ENCODE measurements at places on chromosomes 7 and 10. TPM values are rescaled to one million over a fixed set of nuclear protein-coding genes. Genes with fewer than 3 reads are reported as not detected.

DDC gene
- polyA plus RNA-seq, result 76.2 TPM

GRCh38 chr10:132628966-132629900, 91.6 kb downstream of the INPP5A start:
- no peak for DNase-seq

CPA1 gene
- 1.9 TPM for polyA plus RNA-seq

DNA sequence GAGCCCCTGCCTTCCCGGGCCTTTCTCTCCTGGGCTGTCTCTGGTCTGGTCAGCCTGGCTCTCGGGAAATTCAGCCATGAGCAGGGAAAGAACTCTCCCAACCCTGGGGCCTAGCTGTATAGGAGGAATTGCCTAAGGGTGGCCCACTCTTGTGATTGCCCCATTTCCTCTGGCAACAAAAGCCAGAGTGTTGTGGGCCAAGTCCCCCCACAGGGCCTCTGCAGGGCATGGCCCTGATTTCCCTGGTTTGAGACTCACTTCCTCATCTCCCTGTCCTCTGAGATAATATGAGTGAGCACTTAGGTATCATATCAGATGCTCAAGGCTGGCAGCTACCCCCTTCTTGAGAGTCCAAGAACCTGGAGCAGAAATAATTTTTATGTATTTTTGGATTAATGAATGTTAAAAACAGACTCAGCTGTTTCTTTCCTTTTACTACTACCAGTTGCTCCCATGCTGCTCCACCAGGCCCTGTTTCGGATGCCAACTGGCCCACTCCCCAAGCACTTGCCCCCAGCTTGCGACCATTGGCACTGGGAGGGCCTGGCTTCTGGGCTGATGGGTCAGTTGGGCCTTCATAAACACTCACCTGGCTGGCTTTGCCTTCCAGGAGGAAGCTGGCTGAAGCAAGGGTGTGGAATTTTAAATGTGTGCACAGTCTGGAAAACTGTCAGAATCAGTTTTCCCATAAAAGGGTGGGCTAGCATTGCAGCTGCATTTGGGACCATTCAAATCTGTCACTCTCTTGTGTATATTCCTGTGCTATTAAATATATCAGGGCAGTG, 11.4 kb downstream of the IRF5 start:
- no peak for DNase-seq

BHLHA15 gene
- polyA plus RNA-seq, result not detected

DNA sequence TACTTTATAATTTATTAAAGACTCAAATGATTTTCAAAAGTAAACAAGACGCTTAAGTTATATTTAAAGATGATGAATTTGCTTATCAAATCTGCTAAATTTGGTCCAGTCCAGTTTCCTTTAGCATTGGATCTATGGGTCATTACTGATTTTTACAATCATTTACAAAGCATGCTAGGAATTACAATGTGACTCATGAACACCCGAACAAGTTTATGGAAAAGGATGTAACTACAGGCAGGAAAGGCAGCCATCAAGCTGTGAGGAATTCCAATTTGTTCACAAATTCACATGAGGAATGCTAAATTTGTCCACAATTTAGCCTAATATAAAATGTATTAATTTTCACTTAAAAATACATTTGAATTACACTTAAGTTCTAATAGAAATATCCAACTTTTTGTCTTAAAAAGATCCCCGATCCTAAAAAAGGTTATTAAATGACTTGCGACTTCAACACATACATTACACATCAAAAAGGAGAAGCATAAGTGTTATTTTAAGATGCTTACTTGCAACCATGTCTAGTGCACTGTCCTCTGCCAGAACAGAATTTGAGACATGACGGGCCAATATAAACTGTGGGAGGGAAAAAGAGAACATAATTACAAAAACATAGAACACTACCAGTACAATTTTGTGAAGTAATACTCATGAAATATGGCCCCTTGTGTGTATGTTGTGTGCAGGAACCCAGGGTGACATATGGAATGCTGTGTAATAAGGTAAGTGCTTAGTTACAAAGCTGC, 194.2 kb upstream of the SLC26A5 start:
- DNase-seq, result no peak

TMEM139 gene
- 55.7 TPM for polyA plus RNA-seq

CALML5 gene
- not detected for polyA plus RNA-seq

GRCh38 chr10:120894556-120894955, 43.4 kb downstream of the WDR11 start:
- no peak for DNase-seq

- no peak for DNase-seq
These were observed 285.6 kb upstream of the POM121L12 start for GRCh38 chr7:52749880-52750279.

LGI1 gene
- polyA plus RNA-seq, result 7.0 TPM

Measured in left kidney (tissue), 8 donors.